ENCODE measurements at places on chromosomes 12 and 14. TPM values are rescaled to one million over a fixed set of nuclear protein-coding genes. Genes with fewer than 3 reads are reported as not detected.
A peak's percentile ranks its signal among the peaks of the same experiment; 100 is the strongest.

GRCh38 chr14:31229009-31229408, 21.4 kb upstream of the HECTD1 start:
- no peak for DNase-seq

DNA sequence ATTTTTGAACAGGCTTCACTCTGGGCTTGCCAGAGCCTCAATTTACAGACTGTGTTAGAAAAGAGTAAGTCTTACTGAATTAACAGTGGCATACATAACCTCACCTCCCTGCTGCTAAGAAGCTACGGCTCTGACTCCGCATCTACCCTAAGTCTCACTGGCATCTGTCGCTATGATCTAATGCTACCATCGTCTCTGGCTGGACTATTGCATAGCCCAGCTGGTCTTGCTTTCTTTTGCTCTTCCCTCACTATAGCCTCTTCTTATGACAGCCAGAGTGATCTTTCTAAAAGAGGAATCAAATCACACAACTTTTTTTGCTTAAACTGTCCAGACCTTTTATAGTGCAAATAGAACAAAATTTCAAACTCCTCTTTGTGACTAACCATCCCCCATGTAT, 81.1 kb downstream of the SLC24A4 start:
- no peak for DNase-seq

DNA sequence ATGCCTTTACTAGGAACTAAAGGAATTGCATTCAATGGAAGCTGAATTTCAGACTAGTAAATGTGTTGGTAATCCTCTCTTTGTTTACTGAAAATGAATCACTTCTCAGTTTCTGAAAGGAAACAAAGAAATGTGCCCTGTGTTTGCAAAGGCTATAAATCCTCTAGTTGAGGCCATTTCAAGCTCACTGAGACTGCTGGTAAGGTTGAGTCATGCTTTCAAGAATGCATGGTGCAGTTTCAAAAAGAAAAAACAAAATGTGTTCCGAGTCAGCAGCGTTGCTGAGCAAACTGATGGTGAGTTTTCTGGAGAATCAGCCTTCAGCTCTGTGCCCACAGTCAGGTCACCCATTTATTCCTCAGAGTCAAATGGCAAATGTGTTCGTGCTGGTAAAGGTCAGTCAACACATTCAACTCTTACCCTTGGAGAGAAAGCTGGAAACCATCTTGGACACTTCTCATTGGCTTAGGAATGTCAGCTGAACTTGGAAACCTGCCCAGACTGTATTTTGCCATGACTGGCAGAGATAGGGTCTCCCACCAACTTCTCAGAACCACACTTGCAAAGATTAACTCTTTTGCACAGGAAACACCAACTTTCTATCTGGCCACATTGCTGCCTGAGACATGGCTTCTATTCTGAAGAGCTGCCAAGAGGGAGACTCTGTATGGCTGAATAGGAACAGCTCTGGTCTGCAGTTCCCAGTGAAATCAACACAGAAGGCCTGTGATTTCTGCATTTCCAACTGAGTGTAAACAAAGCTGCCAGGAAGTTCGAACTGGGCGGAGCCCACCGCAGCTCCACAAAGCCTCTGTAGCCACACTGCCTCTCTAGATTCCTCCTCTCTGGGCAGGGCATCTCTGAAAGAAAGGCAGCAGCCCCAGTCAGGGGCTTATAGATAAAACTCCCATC, 484.4 kb downstream of the ATP23 start:
- DNase-seq = peak; percentile 80

- DNase-seq = no peak
Observed at GRCh38 chr12:22467190-22467589, 77.2 kb downstream of the C2CD5 start.

RAB3IP gene
- total RNA-seq = 39.5 TPM

TMEM179 gene
- 9.4 TPM for total RNA-seq

GRCh38 chr12:64699504-64700115, 59.6 kb downstream of the GNS start:
- no peak for DNase-seq

SMCO2 gene
- total RNA-seq = 0.40 TPM

- no peak for DNase-seq
Observed at GRCh38 chr12:76698966-76699365, 64.9 kb upstream of the ZDHHC17 start.

GRCh38 chr12:10243818-10244520, 31.3 kb downstream of the GABARAPL1 start:
- DNase-seq = no peak

DNA sequence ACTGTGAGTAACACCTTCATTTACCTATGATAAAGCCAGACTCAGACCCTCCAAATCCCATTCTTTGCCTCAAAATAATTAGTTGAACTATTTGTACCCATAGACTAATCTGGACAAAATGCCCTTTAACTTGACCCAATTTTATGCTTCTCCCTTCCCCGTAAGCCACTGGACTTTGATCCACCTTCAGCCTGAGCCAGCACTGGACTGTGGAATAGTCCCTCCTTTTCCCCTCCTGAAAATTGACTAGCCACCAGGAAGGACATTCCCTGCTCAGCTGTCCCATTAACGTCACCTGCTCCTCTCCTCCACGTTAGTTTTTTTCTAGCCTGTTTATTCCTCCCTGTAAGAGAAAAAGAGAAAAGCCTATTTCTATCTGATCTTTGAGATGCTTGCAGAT, 10.3 kb downstream of the MED21 start:
- DNase-seq = no peak

DNA sequence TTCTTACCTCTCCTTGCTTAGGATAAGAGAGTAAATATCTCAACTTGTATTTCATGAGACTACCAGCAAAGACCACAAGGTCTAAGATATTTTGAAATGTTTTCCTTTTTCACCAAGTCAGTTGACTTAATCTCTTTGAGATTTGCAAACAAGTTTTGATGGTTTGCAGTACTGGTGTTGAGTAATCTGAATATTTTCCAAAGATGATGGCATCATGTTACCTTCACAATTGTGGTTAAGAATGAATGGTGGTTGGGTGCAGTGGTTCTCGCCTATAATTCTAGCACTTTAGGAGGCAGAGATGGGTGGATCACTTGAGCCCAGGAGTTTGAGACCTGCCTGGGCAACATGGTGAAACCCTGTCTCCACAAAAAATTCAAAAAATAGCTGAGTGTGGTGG, 225.7 kb downstream of the TMTC2 start:
- DNase-seq = no peak

- DNase-seq = no peak
Observed at GRCh38 chr12:123027726-123028445, 47.4 kb downstream of the ARL6IP4 start.

GYS2 gene
- total RNA-seq = not detected

DHRS2 gene
- 1.2 TPM for total RNA-seq

B4GALNT1 gene
- total RNA-seq = 19.7 TPM

DNA sequence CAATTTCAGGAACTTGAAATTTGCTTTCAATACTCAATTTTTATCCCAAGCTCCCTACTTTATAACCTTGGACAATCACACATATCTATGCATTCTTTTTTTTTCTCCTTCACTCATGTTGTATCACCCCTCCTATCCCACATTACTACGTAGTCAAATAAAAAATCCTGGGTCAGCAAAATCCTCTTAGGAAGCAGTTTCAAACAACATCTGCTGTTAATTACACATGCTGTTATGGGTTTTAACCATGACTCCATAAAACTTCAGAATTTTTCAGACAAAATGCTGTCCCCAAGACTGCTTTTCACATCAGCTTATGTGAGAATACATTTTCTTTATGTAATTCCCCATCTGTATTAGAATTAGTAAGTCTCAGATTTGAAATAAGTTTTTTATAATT, 61.7 kb downstream of the LRFN5 start:
- DNase-seq = no peak

DNA sequence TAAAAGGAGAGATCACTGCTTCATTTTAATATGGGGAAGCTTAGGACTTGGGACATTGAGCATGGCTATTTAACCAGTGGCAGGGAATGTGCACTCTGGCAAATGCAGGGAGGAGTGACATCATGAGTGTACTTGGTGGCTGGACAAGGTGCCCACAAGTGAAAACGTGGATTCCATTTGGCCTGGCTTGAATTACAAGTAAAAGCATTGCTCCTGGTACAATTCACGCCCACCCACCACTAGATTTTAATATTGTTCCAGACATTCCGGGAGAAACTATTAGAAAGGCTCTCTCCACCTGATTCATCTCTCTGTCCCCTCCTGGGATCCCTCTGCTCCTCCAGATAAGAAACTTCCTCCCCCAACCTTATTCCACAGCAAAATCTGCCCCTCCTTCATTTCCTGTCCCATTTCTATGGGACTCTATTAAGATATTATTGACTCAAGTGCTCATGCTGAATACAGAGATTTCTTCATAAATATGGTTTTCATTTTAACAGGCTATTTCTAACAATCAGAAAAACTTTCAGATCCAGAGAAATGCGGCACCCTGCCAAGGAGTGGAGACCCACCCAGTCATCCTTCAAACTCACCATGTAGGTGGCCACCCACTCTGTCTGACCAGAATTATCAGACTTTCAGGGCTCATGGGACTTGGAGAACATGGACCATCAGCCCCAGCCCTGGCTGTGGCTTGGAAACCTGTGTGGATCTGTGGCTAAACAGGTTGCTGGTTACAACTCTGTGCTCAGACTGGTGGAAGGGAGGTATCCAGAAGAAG, 43.2 kb downstream of the SSPN start:
- DNase-seq = no peak

PLEK2 gene
- total RNA-seq = 1.6 TPM

- no peak for DNase-seq
Observed at GRCh38 chr12:62763861-62764645, 170.9 kb downstream of the PPM1H start.

GRCh38 chr12:54658306-54659264, 10.4 kb upstream of the DCD start:
- DNase-seq = no peak

- DNase-seq = peak; percentile 45
Observed at GRCh38 chr14:84533181-84533725, 996.7 kb upstream of the FLRT2 start.

DNA sequence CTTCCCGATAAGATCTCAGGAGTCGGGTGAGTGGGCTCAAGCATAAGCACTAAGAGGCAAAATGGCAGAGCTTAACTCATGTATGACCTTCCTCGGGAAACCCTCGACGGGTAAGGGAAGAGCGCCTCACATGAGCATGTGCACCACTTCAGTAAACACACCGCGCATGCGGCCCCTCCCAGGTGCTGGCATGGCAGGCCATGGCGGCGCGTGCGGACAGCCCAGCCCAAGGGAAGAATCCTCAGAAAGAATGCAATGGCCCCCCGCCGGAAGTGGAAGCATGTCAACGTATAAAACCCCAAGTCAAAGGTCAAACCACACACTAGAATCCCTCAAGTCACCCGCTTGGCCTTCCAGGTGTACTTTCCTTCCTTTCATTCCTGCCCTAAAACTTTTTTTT, 6.6 kb upstream of the TNFAIP2 start:
- no peak for DNase-seq

KLRG1 gene
- 9.4 TPM for total RNA-seq

DNA sequence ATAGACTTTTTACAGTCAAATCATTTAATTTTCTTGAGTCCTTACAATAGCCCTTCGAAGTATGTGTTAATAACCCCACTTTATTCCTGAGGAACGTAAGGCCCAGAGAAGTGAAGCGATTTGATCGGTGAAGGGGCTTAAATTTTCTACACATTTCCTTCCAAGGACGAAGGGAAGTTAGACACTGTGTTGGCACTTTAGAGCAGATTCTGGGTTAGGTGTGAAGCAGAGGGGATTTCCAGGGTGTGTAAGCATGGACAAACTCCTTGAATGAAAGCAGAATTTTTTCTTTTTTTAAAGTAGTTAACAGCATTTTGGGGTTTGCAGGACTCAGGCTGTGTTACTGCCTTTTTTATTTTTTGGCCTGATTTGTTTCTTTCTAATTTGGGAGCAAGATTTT, 38.9 kb downstream of the PRORP start:
- no peak for DNase-seq

DNA sequence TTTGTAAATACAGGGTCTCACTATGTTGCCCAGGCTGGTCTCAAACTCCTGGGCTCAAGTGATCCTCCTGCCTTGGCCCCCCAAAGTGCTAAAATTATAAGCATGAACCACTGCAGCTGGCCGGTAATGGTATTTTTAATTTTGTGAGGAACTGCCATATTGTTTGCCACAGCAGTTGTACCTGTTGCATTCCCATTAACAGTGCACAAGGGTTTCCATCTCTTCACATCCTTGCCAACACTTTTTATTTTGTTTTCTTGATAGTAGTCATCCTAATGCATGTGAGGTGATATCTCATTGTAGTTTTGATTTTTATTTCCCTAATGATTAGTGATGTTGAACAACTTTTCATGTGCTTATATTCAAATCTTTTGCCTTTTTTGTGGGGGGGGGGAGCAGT, 13.5 kb downstream of the OR5AU1 start:
- no peak for DNase-seq

DNA sequence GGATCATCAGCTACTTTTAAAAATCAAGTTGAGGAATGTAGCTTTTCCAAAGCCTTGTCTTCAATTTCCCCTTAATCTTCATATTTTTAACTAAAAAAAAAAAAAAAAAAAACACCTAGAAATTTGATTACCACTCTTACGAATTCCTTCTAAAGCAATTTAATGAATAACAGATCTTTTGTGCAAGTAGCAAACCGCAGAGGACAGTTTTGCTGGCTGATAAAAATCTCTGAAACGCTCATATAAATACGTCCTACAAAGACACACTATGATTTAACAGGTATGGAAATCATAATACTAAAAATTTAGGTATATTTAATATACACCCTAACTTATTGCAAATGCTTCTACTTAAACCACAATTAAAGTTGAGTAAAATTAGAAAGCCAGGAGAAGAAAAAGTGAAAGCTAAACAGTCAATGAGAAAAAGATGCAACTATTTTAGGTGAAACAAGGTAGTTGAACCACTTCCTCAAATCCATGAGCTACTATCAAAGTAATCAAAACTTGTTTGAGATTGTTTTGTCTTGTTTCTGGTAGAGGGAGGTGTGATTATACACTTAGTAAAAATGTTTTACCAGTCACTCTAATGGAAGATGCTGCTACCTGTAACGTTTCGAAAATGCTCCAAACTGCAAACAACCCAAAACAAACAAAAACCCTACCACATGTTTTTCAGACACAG, 2.2 kb downstream of the PAWR start:
- DNase-seq = no peak

IL23A gene
- 0.22 TPM for total RNA-seq

- DNase-seq = no peak
Observed at GRCh38 chr14:100540141-100540925, 46.9 kb downstream of the BEGAIN start.

GRCh38 chr12:107180272-107180671, 86.9 kb upstream of the CRY1 start:
- DNase-seq = no peak

DNA sequence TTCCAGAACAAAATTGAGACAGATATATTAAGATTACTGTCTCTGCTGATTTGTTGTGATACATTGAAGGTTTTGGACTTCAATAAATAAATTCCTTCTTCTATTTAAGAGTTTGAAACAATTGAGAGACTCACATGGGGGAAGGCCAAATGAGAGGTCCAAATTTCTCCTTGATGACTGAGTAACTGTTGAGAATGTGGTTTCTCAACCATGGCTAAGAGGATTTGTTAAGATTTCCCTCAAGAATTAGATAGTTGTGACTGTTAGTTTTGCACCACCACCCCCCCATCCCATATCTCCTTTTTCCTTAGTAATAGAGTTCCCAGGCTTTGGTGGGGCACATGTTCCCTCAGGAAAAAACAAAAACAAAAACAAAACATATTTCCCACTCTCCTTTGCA, 47.7 kb upstream of the IGF1 start:
- no peak for DNase-seq

GRCh38 chr14:79057333-79057732, 887.2 kb downstream of the NRXN3 start:
- no peak for DNase-seq

KRT83 gene
- total RNA-seq = not detected
